ENCODE measurements at places on chromosomes 4 and X.

DNA sequence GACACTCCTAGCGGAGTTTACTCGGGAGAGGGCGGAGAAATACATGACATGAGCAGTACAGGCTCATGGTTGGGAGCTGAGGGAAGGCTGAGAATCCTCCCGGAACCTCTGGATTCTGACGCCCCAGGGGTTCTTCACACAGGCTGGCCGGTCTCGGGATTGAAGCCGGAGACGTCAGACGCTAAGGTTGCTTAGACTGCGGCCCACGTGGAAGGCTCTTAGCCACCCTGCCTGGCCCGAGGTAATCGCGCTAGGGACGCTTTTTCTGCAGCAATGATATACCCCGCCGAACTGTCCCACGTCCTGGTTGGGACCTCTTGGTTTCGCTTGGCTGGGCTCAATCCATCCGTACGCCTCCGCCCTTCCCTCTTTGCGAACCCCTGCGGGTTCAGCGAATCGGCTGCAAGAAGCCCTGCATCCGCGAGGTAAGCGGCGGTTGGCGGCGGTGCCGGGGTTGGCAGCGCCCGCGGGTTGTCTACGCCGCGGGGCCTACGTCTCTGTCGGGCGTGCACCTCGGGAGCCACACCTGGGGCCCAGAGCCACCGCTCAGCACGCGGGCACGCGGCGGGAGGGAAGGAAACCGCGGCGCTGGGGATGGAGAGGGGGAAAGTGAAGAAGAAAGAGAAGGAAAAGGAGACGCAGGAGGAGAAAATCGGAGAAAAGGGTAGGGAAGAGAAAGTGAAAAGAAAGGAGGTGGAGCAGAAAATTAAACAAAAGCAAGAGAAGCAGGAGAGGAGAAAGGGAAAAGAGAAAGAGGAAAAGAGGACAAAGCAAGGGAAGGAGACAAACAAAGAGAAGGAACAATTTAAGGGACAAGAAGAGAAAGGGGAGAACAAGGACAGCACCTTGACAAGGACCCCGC is at the start of gene ARL9:
ARL9 (plus strand) TSS at position 523 of the 862 bp plus-strand sequence; CDS start at position 595, 72 bp downstream.
- peak; percentile 80 for DNase-seq

GRCh38 chr4:147360301-147360700 is 120.6 kb upstream of the EDNRA start:
- DNase-seq = no peak

DNA sequence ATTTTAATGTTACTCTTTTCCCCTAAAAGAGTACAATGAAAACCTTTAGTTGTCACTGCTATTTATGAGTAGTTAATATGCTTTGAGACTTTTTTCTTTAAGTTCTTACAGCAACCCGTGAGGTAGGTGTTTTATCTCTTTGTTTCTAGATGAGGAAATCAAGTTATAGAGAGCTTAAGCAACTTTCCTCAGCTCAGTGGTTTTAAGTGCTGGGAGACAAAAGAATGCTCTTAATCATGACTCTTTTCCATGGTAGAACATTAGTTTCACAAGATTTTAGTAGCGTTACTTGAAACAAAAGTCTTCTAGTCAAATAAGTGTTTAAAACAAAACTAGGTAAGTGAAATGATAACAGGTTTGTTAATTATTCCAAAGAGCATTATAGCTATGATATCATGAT is 354.7 kb upstream of the PITX2 start:
- DNase-seq = no peak

GRCh38 chrX:131763674-131764073 is 219.8 kb downstream of the OR13H1 start:
- no peak for DNase-seq

GRCh38 chrX:13473442-13474163 is 95.8 kb upstream of the EGFL6 start:
- DNase-seq = no peak

GRCh38 chrX:100409610-100410590 is at the start of gene PCDH19:
PCDH19 (minus strand) TSS chrX:100410273; CDS start chrX:100408597, 1,676 bp downstream.
- DNase-seq = peak; percentile 29

DNA sequence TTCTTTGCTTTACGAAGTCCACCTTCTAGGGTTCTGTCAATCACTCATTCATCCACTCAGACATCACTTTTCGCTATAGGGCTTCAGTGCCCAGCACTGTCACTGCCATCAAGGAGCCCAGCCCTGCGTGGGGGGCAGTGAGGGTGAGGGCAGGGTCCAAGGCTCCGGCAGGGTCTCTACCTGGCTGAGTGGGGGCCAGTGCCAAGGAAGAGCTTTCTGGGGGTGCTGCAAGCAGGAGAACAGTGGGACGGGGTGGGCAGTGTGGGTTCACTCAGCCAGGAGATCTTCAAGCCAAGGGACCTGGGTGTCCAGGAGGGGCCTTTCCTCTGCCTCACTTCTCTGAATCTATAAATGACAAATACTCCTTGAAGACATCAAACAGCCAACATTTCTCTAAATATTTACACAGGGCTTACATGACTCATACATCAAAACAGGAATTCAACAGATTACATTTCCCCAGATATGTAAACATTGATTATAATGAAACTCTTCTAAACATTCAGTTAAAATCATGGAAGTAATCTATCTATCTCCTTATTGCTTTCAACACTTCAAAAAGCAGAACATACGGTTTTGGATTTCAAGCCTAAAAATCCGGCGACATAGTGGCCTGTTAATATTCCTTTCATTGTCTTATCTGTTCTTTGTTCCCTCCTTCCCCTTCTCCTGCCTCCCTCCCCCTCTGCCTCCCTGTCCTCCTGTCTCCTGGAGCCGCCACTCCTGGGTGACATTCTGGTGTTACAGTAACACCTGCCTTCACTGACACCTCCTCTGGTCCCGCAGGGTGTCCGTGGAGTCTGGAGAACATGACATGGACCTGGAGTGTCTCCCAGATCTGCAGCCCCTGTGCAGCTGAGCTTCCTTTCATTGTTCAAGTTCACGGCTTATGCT is 94.4 kb upstream of the ADRA2C start:
- DNase-seq = no peak

DNA sequence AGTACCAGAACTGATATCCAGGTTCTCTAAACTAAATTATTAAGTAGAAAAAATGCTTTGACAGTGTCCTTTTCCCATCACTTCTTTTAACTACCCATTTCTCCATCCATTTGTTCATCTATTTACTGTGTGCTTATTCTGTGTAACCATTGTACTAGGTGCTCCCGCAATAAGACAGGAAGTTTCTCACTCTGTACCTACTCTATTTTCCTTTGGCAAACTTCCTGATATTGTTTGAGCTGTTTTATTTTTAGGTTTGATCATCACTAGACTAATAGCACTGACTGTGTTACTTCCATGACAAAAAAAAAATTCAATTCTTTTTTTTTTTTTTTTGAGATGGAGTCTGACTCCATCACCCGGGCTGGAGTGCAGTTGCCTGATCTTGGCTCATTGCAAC is 102.5 kb upstream of the CASK start:
- DNase-seq = no peak

DNA sequence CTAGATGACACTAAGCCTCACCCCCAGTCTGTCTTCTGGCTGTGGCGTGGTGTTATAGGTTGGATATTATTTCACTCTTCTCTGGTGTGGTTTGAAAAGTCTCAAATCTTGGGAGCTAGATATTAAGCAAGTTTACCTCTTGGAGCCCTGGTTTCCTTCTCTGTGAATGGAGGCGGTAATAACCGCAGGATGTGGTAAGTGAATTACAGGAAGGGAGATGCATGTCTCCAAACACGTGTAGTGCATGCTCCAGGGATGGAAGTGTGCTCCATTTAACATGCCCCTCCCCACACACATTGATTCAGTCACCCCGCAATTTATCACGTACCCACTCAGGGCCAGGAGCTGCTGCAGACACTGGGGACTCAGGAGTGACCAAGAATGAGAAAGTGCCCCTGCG is 4.9 kb downstream of the ZNF275 start:
- no peak for DNase-seq

DNA sequence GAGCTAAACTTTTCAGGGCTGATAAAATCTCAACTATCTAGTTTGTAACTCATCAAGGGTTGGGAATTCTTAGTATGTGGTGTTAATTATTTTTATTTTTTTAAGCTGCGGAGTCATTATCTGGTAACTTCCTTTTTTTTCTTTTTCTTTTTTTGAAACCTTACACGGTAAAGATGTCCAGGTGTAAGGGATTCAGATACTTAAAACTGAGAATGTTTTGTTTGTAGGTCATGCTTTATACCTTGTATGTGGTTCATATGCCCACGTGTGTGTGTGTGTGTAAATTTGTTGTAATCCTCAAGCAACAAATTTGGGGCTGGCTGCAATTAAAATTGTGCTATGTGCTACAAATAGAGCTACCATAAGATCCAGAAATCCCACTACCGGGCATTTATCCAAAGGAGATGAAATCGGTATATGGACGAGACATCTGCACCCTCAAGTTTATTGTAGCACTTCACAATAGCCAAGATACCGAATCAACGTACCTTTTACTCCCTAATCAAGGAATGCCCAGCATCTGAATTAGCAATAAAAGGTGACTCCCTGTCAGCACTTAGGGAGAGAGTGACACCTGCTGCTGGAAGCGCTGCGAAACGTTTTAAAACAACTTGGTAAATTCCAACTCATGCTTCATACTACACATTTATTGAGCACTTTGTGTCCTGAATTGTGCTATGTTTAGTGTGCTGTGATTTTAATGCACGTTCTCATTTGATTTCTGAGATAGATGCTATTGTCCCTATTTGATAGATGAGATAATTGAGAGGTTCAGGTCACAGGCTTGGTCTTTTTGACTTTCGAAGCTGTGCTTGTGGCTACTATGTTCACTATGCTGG is 16.1 kb downstream of the MSMO1 start:
- DNase-seq = no peak

- DNase-seq = no peak
Observed at GRCh38 chr4:5478697-5479096, 229.7 kb downstream of the EVC2 start.

GRCh38 chr4:142497606-142498005 is 348.5 kb downstream of the INPP4B start:
- no peak for DNase-seq

- DNase-seq = no peak
Observed at GRCh38 chrX:50577326-50577725, 106.7 kb upstream of the DGKK start.

DNA sequence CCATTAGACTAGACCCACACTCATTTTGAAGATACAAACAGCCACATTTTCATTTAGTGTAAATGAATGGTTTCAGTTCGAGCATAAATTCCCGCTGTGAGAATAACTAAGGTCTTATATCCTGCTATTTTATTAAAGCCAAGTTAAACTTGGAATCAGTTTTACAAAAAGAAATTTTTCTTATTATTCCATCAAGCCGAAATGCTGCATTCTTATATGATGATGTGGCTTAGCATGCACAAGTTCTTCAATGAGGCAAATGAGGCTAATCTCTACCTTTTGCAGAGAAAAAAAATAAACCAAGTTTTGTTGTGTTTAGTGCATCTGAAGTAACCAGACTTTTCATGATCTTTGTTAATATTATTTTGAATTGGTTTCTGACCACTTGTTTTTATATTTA is 953.9 kb upstream of the PCDH10 start:
- no peak for DNase-seq

DNA sequence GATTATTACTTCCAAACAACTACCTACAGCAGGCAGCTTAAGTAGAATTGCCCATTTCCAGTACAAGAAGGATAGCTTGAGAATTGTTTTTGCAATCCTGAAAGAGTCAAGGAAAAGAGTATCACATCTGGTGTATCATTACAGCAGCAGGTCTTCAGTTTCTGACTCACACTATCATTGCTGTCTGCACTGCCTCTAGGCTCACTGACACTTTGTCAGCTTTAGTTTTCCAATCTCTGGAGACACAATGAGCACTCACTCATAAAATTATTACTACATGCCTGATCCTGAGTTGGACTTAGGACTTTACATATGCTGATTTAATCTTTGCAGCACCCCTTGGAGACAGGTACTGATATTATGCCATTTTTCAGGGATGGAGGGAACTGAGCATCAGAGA is 244.6 kb upstream of the BOD1L1 start:
- DNase-seq = no peak

GRCh38 chr4:152500275-152500674 is 35.6 kb downstream of the FBXW7 start:
- DNase-seq = no peak

- DNase-seq = no peak
Observed at GRCh38 chrX:101415180-101416145, 7.4 kb downstream of the HNRNPH2 start.

DNA sequence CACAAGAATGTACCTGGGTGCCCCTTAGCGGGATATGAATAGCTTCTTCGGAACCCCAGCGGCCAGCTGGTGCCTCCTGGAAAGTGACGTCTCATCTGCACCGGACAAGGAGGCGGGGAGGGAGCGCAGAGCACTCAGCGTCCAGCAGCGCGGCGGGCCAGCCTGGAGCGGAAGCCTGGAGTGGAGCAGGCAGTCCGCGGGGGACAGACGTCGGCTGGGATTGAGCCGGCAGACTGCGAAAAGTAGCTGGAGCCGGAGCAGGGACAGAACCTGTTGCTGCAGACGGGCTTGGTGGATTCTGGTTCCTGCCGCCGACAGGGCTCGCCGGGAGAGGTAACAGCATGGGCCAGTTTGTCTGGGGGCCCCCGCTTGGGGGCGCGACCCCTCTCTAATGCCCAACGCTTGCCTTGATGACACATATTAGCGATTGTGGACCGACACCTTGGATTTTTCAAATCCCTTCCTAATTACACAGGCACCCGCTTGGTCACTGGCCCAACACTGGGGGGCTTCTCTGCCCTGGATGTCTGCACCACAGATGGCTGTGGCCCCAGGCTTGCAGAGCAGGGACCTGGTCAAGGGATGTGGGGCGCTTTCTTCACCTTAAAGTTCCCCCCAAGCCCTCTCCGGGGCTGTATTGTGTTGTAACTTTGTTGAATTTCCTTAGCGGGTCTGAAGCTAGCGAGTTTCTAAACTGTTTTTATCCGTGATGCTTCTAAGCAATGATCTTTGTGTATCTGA is at the start of gene NPFFR2:
NPFFR2 (plus strand) TSS at position 133 of the 741 bp plus-strand sequence. CDS start 96,592 bp downstream, outside the sequence.
- peak; percentile 53 for DNase-seq

DNA sequence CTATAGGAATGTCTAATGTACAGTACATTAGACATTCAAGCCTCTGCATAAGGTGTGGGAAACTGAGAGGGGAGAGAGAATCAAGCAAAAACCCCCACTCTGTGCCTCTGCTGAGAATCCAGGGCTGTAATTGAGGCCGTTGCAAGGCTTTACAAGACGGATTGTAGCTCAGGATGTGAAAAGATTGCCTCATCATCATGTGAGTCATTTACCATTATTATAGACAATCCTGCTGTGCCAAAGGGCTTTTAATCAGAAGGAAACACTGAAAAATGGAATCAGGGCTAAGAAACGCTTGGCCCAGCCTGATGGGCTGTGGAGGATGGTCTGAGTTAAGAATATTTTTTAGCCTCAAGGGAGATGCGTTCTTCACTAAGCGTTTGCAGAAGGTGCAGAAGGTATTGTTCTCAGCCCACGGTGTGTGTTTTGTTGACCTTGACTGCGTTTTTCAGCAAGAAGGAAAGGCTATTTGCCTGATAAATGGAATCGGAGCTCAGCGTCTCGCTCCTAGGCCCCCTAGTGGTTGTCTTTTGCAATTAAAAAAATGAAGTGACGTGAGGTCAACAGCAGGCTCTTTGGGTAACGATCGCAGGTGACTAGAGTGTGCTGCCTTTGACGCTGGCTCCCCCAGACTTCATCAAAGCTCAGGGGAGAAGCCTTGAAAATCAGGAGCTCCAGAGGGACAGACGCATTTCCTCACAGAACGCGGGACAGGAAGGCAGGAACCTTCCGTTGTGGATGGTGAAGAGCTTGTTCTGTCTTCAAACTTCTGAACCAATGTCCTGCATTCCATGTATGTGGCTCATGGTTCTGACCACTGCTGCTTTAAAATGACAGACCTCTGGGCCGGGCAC is 18.1 kb upstream of the CHRNA9 start:
- DNase-seq = no peak

GRCh38 chr4:188619456-188620149 is 480.4 kb downstream of the TRIML1 start:
- no peak for DNase-seq

GRCh38 chr4:33071535-33071934 is 2351.4 kb downstream of the PCDH7 start:
- DNase-seq = no peak
